ENCODE measurements at places on chromosomes 16 and 17.

GRCh38 chr17:33981711-33982601 lies 273.1 kb upstream of the CCL2 start:
- no peak for DNase-seq

DNA sequence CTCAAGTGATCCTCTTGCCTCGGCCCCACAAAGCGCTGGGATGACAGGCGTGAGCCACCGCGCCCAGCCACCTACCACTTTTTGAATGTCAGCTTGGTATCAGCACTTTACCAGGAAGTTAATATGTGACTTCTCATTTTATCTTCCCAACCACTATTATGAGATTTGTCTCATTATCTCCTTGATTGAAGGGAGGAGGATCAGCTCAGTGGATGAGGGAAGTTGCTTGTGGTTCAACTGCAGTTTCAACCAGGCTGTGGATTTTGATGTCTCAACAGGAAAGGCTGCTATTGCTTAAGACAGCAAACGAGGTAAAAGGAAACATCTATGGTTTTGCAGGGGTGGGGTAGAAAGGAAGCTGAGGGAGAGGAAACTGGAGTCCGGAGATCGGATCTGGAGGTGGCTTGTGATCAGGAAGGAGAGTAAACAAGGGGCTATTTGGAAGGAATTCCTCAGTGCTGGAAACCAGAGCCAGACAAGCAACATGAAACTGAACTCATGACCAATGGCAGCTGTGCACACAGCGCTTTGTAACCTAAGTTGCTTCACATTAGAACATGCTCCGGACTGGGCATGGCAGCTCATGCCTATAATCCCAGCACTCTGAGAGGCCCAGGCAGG lies 180.5 kb downstream of the VPS53 start:
- no peak for DNase-seq

DNA sequence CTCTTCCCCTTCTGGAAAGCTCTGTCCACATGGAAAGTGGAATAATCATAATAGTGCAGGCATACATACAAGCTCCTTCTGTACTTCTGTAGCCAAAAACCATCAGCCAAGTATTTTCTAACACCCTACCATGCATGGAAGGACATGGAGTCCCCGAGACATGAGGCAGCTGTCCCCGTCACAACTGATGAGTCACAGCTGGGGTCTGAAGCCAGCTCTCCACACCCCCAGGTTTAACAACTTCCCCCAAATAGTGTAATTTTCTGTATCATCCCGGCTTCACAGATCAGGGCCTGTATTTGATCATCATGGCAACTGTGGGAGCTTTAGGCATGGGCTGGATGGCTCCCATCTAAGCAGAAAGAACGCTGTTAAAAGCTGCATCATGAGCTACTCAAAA lies 16.6 kb downstream of the C16orf96 start:
- no peak for DNase-seq

- no peak for DNase-seq
Measured at GRCh38 chr16:88787579-88788314, 2.7 kb upstream of the PIEZO1 start.

GRCh38 chr16:62829607-62830006 lies 793.4 kb upstream of the CDH8 start:
- DNase-seq: no peak

GRCh38 chr17:77610972-77611521 lies 347.5 kb upstream of the TNRC6C start:
- no peak for DNase-seq

GRCh38 chr17:352421-353212 lies at the start of gene RPH3AL:
Gene RPH3AL (minus strand): TSS chr17:352807. CDS start chr17:327543, 25,264 bp downstream.
- no peak for DNase-seq

DNA sequence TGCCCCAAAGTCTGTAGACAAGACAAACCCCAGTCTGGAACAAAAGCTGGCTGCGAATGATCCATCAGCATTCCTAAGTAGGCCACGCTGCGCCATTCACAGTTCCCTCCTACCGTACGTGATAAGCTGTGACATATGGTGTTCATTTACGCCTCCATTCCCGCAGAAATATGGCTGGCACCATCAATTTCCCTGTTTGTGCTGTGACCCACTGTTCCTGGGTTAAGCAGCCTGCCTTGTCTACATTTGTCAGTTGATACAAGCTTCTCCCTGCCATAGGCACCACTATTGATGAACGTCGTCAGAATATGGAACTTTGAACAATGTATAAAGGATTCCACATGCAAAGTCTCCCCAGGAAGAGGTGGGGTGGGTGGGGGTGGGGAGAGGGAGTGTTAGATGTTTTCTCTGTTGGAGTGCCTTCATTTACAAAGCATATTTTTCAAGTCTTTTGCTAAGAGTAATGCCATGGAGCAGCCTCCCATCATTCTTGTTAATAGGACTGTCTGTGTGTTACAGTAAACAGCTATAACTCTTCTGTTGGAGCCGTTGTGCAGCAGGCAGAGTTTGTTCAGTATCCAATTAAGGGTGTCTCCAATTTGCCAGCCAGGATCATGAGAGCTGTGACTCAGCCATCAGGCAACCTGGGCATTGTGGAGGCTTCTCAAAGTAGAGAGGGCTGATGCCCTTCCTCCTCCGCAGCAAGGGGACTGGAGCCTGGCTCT lies 294.6 kb downstream of the TMEM114 start:
- DNase-seq: no peak

- no peak for DNase-seq
Measured at GRCh38 chr17:39018267-39019134, 51.3 kb upstream of the FBXO47 start.

GRCh38 chr17:37465069-37465616 lies 24.5 kb upstream of the DUSP14 start:
- no peak for DNase-seq

GRCh38 chr17:42308446-42308845 lies 20.1 kb downstream of the STAT5A start:
- DNase-seq: no peak

DNA sequence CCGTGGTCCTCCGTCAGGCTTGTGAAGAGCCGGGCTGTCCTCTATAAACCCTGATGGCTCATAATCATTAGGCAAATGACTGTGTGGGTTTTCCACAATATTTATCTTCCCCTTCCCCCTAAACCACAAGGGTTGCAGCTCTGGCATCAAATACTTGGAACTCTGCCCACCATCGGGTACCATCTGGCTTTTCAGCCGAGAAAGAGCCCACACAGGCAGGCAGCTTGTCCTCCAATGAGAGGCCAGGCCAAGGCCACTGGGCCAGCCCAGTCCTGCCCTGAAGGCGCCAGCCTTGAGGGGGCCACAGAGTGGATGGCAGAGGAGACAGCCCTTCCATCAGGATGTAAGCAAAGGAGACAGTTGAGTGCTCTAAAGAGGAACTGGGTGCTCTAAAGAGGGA lies 31.8 kb upstream of the NAT9 start:
- DNase-seq: no peak

DNA sequence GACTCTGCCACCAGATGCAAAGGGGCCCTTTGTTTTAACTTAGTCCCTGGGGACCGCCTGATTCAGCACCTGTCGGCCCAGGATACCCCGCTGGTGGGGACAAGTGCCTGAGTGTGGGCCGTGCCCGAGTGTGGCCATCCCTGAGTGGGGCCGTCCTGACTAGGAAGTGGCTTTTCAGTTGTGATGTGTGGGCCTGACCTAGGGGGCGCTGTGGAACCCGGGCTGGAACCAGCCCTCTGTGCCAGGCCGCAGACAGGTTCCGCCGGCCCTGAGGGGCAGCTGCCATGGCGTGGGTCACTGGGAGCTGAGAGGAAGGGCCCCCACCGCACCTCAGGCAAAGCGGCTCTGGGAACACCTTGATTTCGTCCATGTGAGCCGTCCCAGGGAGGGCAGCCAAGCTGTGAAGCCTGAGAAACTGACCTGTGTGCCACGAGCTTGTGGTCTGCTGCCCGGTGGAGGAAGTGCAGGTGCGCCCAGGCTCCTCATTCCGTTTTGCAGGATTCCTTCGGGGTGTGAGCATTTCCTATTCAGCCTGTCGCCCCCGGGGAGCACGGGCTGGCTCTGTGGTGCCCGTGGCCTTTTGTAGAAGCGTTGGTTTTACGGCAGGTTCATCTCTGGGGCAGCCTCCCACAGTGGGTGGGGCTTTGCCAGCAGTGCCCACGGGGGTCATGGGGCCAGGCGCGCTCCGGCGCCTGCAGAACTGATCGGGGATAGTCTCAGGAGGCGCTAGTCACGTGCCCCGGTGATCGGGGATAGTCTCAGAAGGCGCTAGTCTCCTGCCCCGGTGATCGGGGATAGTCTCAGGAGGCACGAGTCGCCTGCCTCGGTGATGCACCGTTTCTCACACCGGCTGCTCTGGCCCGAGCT lies 5.3 kb downstream of the RPL13 start:
- DNase-seq: peak; percentile 42

DNA sequence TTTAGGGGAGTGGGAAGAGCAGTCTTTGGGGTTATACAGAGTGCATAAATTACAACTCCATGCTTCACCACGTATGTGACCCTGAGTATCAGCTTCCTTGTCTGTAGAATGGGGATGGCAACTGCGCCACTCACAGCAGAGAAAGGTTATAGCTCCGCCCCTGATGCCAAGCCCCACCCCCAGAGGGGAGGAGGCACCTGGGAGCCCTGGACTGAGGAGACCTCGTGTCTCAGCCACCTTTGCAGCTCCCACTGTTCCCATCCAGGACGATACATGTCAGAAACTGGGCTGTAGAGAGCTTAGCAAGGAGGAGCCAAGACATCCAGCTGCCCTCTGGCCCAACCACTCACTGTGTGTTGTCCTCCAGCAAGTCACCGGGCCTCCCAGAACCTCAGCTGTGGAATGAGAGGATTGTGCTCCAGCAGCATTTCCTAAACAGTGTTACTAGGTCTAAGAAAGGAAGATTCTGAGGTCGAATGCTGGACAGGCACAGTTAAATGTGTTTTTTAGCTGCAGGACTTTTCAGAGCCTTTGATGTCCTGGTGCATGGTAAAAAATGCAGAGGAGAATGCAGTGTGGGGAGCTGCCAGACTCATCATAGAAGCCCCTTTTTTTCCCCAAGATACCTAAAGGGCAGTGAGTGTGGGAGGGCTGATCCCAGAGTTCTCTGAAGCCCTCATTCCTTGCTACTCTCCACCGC lies 49.4 kb downstream of the BEAN1 start:
- DNase-seq: no peak

GRCh38 chr17:75178453-75178852 lies 4.3 kb downstream of the SUMO2 start:
- DNase-seq: no peak

DNA sequence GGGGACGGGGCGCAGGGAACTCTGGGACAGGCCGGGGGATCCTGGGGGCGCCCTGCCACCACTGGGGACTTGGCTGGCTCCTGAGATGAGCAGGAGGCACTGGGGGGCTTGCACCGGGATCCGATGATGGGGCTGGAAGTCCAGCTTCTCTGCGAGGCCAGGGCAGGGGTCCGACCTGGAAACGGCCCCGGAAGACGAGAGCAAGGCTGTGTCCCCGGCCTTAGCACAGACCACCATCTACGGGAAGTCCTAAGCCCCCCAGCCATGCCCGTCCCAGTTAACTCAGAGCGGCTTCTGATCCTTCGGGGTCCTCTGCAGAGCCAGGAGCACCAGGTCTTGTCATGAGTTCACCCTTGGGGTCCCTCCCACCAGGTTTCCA lies 573 bp downstream of the CDT1 start:
- no peak for DNase-seq

- DNase-seq: no peak
Measured at GRCh38 chr16:71853413-71853812, 7.6 kb downstream of the ATXN1L start.

GRCh38 chr16:69589434-69590269 lies 23.9 kb downstream of the NFAT5 start:
- no peak for DNase-seq

DNA sequence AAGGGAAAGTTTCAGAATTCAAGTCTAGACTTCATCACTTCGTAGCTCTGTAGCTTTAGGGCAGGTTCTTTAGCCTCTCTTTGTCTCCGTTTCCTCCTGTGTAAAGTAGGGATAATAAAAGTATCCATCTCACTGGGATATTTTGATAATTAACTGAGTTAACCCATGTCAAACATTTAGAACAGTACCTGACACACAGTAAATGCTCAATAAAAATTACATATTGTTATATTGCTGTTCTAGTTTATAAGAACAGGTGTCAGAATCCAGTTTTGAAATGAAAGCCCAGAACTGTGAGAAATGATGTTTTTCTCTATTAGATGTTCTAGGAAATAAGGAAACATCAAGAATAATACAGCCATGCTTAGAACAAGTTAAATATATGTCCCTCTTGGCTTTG lies 4.3 kb downstream of the MOSMO start:
- no peak for DNase-seq

GRCh38 chr17:50363217-50364060 lies 9.5 kb downstream of the MRPL27 start:
- no peak for DNase-seq

- no peak for DNase-seq
Measured at GRCh38 chr17:61399131-61400065, at the start of gene TBX2. Gene TBX2 (plus strand): TSS chr17:61399843. CDS start chr17:61400177, 334 bp downstream.

GRCh38 chr16:9139965-9140364 lies 48.5 kb downstream of the HAPSTR1 start:
- DNase-seq: no peak

- DNase-seq: peak; percentile 49
Measured at GRCh38 chr16:89489040-89489897, 1.1 kb downstream of the ANKRD11 start.

DNA sequence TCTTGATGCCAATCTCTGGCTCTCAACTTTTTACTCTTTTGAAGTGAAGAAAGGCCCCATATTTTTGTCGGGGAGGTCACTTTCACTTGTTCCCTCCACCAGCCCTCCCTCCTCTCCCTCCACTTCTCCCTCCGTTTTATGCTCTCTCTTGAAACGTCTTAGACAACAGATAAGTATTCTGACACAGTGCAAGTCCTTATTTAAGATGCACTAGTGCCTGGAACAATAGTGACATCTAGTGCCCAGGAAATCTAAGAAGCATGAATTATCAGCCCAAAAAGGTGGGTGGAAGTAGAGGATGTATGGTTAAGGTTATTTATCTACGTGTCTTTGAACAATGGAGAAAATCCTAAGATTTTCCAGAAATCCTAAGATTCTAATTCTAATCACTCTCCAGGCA lies 17.9 kb downstream of the PSME3IP1 start:
- no peak for DNase-seq

DNA sequence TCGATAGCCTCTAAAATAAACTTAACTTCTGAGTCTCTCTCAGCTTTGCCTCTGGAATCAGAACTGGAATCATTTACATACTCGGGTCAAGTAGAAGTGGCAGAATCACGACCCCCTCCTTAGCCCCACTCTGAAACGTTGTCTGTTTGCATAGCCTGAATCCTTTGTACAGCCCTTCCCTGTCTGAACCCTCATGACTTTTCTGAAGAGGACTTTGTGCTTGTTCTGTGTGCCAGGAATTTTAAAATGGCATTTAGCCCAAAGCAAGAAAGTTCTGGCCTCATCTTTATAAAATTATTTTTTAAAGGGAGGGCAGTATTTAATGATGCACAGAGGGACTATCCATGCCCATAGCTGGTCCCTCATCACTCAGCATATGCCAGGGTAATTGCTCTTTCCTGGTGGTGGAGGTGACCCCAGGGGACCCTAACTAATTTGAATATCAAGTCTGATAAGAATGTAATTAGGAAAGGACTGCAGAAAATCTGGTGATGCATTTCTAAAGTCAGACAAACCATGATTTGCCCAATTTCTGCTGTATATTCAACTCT lies 342.7 kb upstream of the TNRC6C start:
- no peak for DNase-seq

DNA sequence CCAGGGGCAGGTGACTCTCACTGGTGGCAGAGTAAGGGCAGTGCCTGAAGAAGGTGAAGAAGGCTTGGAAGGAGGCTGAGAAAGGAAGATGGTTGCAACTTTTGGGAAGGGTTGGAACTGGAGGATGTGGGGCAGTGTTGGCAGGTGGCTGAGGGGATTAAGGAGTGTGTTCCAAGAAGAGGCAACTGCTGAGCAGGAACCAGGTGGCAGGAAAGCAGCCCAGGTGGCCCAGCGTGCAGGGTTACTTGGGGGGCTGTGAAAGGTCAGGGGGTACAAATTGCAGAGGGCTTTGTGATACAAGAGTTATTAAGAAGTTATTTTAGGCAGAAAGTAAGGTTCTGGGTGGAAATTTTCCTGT lies 28.6 kb downstream of the WSCD1 start:
- DNase-seq: no peak

Measured in stimulated activated CD8-positive, alpha-beta memory T cell treated with anti-CD3 and anti-CD28 coated beads, Interleukin-15, amount 100 ng/mL, for 24 hours (primary cell).